Hematopoietic multipotent progenitor cell treated with erythropoietin and hydrocortisone succinate and interleukin-3 and kit ligand, for 15 days (in vitro differentiated cells): ENCODE measurements at places on chromosomes 5 and 9.

DNA sequence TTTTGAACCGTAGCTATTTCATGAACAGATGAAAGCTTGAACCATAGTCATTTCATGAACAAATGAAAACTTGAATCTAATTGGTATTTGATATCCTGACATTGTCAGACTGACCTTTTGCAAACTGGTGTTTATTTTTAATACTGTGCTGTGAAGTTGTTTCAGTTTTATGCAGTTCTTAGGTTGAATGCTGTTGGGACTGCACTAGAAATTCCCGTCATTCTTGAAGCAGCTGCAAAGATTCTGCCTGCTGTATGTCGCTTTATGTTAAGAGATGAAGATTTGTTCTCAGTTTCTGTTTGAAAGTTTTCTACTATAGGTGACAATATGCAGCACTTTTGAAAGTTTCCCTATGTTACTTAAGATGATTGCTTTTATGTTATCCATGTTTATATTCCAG, 22.5 kb upstream of the FAM120AOS start:
- no peak for DNase-seq

- DNase-seq, result no peak
Observed at GRCh38 chr9:95296761-95297160, 20.7 kb downstream of the FANCC start.

GRCh38 chr9:35029852-35030251, 40.3 kb downstream of the DNAJB5 start:
- DNase-seq, result no peak

- no peak for DNase-seq
Observed at GRCh38 chr5:131607418-131607817, 27.6 kb downstream of the RAPGEF6 start.

- DNase-seq, result peak; percentile 54
Observed at GRCh38 chr9:36450110-36450732, 50.2 kb upstream of the RNF38 start.

GRCh38 chr9:136644343-136644592, 18.4 kb upstream of the EGFL7 start:
- peak; percentile 90 for DNase-seq

GRCh38 chr9:128365525-128365924, 5.6 kb upstream of the URM1 start:
- no peak for DNase-seq

GRCh38 chr5:67156976-67157583, 39.5 kb downstream of the CD180 start:
- peak; percentile 29 for DNase-seq

GRCh38 chr5:53946405-53947100, 363.8 kb downstream of the ARL15 start:
- DNase-seq, result no peak

DNA sequence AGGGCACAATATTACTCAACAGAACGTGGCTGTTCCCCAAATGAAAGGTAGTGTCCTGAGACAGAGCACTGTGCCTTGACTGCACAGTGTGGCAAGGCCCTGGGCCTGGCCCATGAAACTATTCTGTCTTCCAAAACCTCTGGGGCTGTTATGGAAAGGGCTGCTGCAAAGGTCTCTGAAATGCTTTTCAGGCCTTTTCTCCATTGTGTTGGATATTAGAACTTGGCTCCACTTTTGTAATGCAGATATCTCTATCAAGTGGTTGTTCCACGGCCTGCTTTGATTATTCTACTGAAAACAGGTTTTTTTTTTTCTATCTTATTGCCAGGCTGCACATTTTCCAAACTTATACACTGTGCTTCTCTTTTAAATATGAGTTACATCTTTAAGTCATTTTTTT, 777.5 kb upstream of the TYRP1 start:
- DNase-seq, result no peak

GRCh38 chr5:96117771-96118651, 156.4 kb upstream of the ELL2 start:
- DNase-seq, result no peak

- DNase-seq, result no peak
Observed at GRCh38 chr5:78959767-78960166, 25.3 kb downstream of the ARSB start.

DNA sequence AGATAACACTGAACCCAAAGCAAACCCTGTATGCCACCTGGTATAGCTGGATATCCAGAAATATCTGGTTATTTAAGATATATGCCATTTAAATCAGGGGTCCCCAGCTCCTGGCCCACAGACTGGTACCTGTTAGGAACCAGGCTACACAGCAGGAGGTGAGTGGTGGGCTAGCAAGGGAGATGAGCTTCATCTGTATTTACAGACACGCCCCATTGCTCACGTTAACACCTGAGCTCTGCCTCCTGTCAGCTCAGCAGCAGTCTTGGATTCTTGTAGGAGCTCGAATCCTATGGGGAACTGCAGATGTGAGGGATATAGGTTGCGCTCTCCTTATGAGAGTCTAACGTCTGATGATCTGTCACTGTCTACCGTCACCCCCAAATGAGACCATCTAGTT, 646.6 kb downstream of the TLE4 start:
- no peak for DNase-seq

DNA sequence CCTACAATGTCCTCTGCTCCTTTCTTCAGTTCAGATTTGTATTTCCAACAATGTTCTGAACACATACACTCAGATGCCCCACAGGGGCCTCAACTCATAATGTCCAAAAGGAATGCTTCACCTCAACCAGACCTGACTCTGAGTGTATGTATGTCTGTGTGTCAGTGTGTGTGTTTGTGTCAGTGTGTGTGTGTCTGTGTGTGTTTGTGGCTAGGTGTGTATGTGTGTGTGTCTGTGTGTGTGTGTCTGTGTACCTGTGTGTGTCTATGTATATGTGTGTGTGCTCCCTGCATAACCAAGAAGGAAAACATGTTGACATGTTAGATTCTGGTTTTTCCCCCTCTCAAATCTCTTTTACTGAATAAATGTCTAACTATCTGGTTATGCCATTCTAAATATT, 87.3 kb upstream of the PCSK1 start:
- DNase-seq, result no peak
